ENCODE measurements at places on chromosomes 7 and 10.

DNA sequence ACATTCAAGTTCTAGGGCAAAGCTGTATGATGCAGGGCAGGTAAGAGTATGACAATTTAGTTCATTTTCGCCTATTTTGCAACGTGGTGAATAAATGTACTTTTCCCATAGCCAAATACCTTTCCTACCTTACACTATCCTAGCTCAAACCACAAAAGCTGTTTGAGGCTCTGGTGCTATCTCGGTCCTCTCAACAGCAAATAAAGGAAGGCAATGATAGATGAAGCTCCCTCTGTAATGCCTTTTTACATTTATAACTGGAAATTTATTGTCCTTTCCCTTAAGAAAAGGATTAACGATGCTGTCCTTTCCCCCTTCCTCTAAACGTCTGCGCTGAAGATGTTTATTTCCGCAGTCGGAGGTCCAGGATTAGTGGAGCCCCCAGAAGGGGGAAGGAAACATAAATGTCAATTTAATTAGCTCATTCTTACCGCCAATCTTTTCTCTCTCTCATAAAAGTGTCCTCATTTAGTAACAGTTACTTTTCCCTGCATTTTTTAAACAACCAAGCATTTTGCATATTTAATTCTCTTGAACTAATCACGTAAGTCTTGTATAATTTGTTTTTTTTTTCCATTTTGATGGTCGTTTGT lies 114.6 kb downstream of the PIP4K2A start:
- no peak for DNase-seq

- DNase-seq, result no peak
Measured at GRCh38 chr10:124983321-124983720, 41.4 kb downstream of the ZRANB1 start.

DNA sequence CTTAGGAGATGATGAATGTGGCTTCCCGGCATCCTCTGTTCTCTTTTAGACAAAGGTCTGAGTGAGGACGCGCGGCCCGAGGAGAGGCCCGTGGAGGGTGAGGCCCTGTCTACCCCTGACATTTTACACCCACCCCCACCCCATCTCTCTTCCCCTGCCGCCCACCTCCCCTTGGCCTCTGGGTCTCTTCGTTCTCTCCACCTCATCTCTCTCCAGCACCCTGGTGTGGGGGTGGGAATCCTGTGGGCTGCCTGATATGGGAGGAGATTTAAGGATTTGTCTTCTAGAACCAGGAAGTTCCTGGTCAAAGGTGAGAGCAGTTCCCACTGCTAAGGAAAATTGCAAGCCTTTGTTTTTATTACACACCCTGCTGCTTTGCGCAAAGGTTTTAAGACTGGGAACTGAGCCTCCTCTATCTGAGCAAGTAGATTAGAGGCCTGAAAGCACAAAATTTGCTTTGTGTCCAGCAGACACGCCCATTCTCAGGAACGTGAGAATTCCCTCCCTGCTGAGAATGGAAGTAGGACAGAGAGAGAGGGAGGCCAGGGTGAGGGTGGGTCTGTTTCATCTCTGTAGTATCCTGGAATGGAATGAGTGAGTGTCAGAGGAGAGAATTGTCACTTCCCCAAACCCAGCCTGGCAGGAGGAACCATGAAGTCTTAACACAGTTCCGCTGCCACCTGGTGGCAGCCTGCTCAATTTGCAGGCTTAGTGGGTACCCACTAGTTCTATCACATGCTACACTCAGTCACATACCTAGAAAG lies 91.2 kb downstream of the GTF2IRD1 start:
- DNase-seq, result peak; percentile 9

GRCh38 chr10:34753014-34753757 lies 61.9 kb downstream of the PARD3 start:
- DNase-seq, result no peak

DNA sequence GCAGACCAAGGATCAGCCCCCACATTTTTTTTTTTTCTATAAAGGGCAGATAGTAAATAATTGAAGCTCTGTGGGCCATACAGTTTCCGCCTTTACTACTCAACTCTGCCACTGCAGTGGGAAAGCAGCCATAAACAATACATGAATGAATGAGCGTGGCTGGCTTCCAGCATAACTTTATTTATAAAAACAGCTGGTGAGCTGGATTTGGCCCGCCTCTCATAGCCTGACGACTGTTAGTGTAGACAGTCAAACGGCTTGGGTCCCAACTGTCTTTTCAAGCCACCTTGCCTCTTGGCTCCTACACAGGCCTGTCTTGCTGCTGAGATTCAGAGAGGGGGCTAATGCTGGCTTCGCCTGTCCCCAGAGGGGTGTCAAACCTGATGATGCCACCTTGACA lies 169.8 kb upstream of the GPR26 start:
- DNase-seq, result no peak

DNA sequence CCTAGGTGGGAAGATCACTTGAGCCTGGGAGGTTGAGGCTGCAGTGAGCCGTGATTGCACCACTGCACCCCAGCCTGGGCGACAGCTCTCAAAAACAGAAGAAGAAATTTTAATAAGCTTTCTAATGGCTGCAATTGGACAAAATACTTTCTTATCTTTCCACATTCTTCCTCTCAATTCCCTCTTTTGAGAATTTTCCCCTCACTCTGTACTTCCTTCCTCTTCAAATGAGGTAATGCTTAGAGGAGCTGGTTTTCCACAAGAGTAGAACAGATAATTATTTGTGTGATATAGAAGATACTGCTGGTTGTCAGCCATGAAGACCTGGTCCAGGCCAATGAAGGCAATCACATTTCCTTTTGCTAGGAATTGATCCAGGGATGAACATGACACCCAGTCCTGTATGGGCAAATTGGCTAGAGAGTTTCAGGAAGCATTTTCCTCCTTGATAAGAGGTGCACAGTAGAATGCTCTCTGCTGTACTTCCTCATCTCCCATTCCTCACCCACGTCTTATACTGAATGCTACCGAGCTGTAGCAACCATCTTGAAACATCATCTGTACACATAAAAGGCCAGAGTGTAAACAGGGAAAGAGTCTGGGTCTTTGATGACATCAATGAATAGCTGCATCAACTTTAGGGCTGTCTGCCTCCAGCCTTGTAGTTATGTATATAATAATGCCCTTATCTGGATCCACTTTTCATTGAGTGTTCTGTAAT lies 103.9 kb downstream of the CDK6 start:
- DNase-seq, result no peak

DNA sequence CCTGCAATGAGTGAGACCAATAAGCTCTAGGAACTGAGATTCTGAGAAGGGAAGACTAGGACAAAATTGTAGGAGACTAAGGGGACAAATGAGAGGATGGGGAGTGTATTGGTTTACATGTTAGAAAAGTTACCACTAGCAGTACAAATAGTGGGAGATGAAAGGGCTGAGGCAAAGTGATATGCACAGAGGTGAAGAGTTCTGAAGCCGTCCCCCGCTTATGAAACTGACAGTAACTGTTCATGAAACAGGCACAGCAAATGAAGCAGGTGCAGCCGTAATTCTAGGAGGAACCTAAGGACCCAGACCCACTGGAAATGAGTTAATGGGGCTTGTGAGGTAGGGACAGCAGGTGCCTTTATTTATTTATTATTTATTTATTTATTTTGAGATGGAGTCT lies 211.3 kb downstream of the PRKG1 start:
- no peak for DNase-seq

DNA sequence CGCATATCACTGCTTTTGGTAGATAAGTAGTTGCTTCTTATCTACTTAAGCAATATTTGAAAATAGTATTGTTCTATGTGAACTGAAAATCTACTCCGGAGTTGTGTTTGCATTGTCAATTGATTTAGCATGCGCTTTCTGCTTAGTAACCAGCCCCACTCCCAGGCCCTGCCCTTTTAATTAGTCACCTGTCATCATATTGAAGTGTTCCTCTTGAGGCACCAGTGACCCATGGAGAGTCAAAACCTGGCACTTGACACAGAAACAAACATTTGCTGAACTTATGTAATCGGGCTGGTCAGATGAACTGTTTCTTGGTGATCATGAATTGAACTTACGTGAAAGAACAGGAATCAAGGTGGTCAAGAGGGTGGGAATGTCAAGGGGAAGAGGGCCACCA lies 27.8 kb upstream of the CDHR3 start:
- DNase-seq, result no peak

DNA sequence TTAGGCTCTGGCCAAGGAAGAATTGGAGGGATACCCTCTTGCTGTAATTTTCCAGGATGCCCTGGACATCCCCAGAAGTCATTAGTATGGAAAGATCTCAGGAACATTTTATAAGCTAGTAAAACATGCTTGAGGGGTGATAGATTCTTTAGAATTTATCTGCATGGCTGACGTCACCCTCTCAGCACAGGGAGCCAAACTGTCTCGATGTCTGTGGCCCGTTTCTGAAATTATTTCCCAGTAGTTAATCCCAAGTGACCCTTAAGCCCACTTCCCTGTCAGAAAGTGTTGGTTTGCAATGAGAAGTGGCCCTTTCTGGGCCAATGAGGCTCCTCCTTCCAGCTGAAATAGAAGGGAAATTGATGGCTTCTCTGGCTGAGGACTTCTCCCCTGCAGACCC lies 184.5 kb upstream of the BMPER start:
- DNase-seq, result no peak

GRCh38 chr7:107286751-107287621 lies 118.2 kb downstream of the HBP1 start:
- DNase-seq, result no peak

Measured in stimulated activated naive B cell treated with anti-CD40 and anti-IgM and Interleukin-4, amounts not matched to agents 10 μg/mL and 1 μg/mL and 100 μg/mL, for 72 hours (primary cell).